Mammary epithelial cell (primary cell): ENCODE measurements at places on chromosomes 5 and 9. TPM values are rescaled to one million over a fixed set of nuclear protein-coding genes. Genes with fewer than 3 reads are reported as not detected.
A peak's percentile ranks its signal among the peaks of the same experiment; 100 is the strongest.

Gene NFX1
- 29.8 TPM for total RNA-seq

GRCh38 chr5:1763548-1763911 lies 36.1 kb downstream of the MRPL36 start:
- DNase-seq, result peak; percentile 32

GRCh38 chr5:156096259-156096658 lies 230.7 kb upstream of the SGCD start:
- no peak for DNase-seq

GRCh38 chr9:90641086-90641485 lies 1.5 kb downstream of the DIRAS2 start:
- DNase-seq, result no peak
